Stimulated activated CD8-positive, alpha-beta memory T cell treated with anti-CD3 and anti-CD28 coated beads, Interleukin-2, amount 100 ng/mL, for 1 hour (primary cell): ENCODE measurements at places on chromosomes 5 and 9.

DNA sequence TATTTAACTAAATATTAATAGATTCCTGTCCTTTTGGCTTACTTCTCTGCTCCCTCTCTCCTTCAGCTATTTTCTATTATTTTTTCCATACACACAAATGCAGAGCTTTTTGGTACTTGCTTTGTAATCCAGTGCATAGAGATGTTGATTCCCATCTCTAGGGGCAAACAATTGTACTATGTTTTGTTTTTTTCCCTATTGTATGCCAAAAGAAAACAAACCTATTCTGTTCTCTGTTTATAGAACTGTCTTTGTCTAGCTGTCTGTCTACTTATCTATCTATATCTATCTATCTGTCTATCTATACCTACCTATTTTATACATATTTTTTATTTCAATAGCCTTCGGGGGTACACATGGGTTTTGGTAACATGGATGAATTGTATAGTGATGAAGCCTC lies 121.6 kb upstream of the LIFR start:
- no peak for DNase-seq

DNA sequence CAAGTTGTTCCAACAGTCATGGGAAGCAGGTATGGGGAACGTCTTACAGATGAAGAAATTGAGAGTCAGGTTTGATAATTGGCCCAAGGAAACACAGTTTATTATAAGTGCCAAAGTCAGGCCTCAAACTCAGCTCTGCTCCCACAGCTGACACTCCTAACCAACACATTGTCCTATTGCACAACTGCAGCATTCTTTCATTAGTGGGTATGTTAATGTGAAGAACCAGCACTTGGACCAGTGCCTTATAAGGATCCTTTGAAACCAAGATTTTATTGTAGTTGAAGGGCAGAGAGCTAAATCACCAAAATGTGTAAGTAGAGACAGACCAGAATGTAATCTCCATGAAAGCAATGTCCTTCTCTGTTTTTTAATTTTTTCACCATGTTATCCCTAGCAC lies 56.1 kb downstream of the GRIA1 start:
- DNase-seq, result no peak

- DNase-seq, result no peak
Measured at GRCh38 chr9:110240198-110240597, 16.1 kb downstream of the TXN start.

DNA sequence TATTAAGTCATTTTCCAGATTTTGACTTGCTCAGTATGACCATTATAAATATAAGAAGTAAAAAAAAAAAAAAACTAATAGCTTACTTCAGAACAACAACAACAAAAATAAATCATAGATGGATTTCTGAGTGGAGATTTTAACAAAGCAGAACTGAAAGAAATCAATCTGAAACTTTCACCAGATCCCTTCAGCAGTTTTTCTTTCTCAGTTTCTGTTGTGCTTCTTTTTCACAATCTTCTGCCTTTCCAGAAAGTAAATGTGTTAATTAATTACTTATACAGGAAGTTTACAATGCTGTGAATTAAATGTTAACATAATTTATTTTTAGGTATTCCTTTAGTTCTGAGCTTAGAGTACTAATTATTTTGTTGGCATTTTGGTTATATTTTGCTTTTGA lies 73.5 kb downstream of the CHSY3 start:
- no peak for DNase-seq

GRCh38 chr5:82885627-82886389 lies 191.4 kb downstream of the TMEM167A start:
- no peak for DNase-seq

DNA sequence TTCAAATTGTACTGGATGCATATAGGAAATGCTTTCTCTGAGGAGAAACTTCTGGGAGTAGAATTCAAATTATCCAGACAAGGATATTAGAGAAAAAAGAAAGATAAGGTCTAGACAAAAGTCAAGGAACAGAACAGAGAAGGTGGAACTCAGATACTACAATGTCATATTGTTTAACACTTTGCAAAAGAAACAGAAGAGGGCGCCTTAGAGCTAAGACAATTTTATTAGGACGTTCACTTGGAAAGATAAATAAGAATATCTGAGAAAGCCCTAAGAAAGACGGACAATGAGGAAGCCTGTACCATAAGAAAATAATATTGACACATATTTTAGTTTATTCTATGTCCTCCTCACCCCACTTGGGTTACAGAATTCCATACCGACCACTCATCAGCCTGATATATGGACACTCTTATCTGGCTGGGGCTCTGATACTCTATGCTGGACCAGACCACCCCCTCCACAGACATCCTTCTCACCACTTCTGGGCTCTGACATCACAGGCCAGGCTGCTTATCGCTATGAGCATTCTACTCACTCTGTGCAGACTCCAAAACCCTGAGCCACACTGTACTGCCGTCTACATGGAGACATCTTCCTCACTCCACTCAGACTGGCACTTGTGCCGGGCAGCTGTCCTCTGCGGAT lies 9.1 kb upstream of the AK3 start:
- no peak for DNase-seq

DNA sequence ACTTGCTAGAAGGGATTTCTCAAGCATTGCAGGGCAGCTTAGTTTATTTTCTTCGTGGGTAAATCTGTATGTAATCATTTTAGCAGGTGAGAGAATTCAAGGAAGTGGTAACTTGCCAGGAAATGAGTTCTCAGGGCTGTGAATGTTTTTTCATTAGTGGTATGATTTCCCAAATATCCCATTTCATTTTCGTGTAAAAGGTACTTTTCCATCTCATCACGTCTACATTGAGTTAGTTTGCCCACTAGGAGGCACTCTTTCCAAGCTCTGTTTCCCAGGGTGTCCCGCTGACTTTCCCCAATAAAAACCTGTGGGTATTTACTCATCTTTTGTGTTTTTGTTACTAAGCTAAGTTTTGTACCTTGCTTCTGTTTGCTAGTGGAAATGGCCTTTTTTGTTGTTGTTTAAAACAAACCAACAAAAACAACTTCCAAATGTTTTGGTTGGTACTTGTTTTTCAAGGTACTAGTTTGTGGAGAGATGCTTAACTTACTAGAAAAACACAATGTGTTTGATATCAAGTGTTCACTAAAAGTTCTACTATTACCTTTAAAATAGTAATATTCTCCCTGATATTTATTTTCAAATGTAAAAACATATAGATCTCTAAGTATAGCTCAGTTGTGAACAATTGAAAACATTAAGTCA lies 373.6 kb downstream of the ADGRV1 start:
- DNase-seq, result no peak

GRCh38 chr5:25489834-25490538 lies 845.2 kb upstream of the CDH10 start:
- no peak for DNase-seq

- DNase-seq, result no peak
Measured at GRCh38 chr5:127886081-127886480, 182.9 kb downstream of the CCDC192 start.

- no peak for DNase-seq
Measured at GRCh38 chr5:40442346-40442745, 237.4 kb upstream of the PTGER4 start.

DNA sequence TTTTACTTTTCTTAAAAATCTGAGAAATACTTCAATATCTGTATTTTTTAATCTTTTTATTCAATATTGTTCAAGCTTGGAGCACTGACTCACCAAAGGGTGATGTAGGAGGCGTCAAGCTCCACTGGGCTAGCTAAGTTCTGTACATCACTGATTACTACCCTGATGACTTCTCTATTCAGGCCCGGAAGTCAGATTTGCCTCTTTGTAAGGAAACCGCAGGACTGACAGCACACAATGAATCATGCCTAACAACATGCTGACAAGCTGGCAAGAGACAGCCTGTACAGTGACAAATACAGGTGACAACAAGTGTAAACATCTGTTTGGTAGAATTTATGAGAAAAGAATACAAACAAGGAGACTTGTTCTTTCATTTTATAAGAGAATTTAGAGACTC lies 627.9 kb upstream of the RORB start:
- no peak for DNase-seq

- DNase-seq, result no peak
Measured at GRCh38 chr9:87277346-87277745, 220.3 kb upstream of the DAPK1 start.
